ENCODE measurements at places on chromosomes 4 and X.
A peak's percentile ranks its signal among the peaks of the same experiment; 100 is the strongest.

- no peak for DNase-seq
Measured at GRCh38 chr4:76562161-76562560, 127.1 kb downstream of the SHROOM3 start.

DNA sequence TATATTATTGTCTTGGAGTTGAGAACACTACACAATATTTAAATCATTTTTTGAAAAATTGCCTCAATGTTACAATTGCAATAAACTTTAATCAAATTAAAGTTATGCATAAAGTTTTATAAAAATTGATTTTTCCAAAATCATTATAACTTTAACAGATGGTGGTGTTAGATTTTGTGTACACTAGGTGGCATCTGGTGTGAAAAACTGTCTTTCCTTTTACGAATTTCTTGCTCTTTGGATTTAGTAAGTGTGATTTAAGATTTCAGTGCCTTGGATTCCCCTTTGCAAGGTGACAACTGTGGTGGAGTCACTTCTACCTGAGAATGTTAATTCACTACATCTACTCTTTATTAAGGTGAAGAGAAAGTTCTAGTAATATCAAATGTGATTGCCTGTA, 91.6 kb downstream of the AREG start:
- DNase-seq = no peak

GRCh38 chr4:114320126-114320525, 278.5 kb upstream of the UGT8 start:
- no peak for DNase-seq

DNA sequence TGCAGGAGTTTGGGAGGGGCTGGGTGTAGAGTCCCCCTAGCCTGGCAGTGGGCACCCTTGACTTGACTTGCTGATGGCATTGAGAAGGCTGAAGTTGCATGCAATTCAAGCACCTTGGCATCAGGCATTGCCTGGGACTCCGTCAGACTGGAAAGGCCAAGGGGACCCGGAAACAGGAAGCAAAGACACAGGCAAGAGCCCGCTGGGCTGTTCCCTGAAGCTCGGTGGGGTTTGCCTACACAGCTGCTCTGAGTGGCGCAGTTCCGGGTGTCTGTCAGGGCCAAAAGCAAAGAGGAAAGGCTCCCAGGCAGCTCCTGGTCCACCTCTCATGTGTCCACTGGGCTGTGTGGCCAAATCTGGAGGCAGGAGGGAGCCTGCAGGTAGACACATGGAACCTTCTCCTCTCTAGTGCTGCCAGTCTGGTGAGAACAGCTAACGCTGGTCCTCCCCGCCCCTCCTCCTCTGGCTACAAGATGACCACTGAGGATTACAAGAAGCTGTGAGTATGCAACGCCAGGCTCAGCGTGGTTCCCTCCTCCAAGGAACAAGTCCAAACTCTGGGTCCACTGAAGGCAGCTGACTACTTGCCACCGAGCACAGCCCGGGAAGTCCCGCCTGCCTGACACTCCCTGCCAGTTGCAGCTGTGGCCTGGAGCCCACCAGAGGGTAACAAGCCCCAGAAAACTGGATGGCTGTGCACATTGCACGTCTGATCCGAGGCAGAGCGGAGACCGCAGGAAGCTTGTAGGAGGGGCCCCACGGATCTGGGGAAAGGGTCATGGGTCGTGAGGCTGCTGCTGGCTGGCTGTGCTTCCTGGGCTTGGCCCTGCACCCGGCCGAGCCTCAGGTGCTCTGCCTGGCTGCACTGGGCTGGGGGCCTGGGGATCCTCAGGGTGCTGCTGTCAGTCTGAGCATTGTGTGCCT, 20.1 kb downstream of the ZNF185 start:
- DNase-seq = no peak

DNA sequence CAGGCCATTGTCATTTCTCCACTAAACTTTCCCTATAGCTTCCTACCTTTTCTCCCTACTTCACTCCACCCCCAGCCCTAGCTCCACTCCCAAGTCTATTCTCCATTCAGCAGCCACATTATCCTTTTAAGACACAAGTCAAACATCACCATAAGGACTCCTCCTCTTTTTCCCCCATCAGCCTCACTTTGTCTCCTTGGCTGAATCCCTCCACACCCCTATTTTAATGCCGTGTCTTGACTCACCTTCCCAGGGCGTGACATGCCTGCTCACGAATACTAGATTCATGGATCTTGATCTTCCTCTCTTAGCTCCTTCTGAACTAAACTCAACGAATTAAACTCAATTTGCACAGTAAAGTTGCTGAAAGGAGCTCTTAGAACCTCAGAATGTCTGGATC, 281.9 kb downstream of the PTTG2 start:
- no peak for DNase-seq

DNA sequence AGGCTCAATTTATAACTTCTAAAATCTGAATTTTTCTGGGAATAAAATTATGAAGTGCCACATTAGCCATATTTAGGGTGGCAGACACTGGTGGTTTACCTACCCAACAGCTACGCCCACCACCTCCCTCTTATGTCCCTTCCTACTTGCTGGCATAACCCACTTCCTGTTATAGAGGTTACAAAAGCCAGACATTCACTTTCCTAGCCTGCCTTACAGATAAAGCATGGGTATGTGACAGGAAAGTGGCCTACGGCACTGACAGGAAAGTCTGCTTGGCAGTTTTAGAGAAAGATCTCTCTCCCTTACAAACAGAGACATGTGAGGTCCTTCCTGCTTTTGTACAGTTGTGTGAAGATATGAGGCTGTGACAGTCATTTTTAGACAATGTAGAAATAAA, 12.4 kb downstream of the DDX53 start:
- DNase-seq = peak; percentile 4

DNA sequence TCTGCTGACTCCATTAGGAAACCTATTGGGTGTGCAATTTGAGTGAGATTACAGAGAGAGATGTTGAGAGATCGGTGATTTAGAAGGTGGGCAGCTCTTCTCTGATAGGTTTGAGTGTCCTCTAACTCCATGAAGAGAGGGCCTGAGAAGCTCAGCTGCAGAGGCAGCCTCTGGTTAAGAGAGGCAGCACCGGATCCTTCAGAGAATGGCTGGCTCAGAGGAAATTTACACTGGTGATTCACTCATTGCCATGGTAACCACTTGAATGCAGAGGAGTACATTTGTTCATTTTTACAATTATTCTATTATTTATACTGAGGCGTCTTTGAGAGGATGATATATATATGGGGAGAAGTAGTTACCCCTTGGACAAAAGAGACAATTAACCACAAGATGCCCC, 171.7 kb downstream of the PDGFRA start:
- no peak for DNase-seq

- no peak for DNase-seq
Measured at GRCh38 chr4:30601070-30601865, 118.9 kb upstream of the PCDH7 start.

DNA sequence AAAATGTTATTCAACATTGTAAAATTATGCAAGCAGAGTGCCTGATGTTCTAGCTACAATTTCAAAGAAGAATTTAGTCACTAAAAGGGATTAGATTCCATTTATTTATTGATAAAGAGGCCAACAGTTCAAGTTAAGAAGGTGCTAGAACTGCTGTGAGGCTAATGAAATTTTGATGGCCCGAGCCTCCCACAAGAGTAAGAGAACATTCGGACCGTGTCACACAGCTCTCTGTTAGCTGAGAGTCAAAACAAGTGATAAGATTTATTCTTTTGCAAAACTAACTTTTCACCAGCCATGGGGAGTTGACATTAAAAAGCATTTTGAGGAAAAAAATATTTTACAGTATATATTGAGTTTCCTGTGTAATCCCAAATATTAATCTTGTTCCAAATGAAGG, 106.8 kb downstream of the TENM3 start:
- DNase-seq = no peak

GRCh38 chr4:171478181-171478580, 335.0 kb upstream of the GALNTL6 start:
- no peak for DNase-seq

DNA sequence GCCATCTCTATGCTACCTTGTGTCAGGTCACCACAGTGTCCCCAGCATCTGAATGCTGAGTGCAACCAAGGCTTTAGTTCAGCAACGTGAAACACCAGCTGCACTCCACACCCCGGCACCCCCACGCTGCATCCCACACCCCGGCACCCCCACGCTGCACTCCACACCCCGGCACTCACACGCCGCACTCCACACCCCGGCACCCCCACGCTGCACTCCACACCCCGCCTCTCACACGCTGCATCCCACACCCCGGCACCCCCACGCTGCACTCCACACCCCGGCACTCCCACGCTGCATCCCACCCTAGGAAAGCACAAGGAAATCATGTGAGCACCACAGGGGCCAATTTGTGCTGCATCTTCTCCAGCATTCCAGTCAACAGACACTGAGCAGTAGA, 199.8 kb upstream of the FRG1 start:
- DNase-seq = no peak

DNA sequence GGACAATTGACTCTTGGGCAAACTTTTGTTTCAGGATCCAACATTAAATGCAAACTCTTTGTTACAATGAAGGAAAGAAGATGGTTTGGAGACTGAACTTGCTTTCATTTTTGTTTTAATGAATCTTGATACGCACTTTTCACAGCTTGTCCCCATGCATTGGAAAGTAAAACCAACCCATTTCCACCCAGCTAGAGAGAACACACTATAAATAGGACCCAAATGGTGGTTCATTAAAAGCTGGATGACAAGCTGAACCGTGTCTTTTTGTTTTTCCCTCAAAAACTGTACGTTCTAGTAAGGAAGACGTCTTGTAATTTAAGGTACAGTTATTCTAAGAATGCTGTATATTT, 95.3 kb upstream of the EGFL6 start:
- no peak for DNase-seq

DNA sequence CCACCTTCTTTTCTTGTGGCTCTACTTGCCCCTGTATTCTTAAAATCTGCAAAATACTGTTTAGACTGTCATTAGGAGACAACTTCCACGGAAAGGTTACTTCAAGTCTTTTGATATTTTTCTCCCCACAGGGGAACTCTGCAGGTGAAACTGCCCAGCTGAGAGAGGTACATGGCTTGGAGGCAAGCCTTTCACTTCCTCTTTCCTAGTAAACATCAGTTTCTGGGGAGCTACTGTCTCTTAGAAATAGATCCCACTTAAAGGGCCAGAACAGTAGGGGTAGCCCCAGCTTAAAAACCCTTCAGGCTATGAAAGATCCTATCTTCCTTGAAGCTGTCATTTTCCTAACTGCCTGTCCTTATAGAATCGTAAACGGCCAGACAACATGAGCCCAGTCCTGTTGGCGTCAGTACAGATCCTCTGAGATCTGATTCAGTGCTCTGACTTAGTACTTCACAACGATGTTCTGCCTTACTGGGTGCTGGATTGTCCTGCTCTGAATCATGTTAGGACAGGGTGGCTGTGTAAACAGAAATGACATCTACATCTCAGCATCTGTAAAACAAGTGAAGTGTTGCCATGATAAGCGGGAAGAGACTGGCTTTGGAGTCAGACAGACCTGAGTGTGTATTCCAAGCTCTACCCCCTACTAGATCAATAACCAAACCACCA, 102.1 kb downstream of the ITIH6 start:
- no peak for DNase-seq

- no peak for DNase-seq
Measured at GRCh38 chr4:181682367-181683047, 560.7 kb upstream of the TENM3 start.

GRCh38 chr4:132863619-132864018, 285.5 kb upstream of the PCDH10 start:
- DNase-seq = no peak

- DNase-seq = no peak
Measured at GRCh38 chrX:130829526-130830515, 73.2 kb downstream of the ENOX2 start.

DNA sequence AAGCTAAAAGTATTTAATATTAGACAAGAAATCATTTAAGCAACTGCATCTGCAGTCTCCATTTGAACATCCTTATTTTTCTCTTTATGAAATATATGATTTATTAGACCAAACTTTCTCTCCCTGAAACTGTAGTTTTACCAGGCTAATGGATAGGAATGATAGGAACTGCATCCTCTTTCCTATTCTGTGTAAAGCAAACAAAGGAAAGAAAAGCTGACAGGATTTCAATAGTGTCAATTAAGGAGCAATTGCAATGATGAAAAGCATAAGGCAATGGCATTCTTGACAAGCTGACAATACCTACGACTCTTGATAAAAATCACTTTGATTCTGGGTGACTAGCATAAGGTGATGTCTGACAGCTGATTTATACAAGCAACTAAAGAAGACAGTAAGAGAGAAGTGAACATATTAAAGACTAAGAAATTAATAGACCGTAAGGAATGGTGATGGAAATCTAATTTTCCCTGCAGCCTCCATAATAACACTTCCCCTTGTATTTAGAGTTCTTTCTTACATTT, 502.5 kb downstream of the TECRL start:
- no peak for DNase-seq

DNA sequence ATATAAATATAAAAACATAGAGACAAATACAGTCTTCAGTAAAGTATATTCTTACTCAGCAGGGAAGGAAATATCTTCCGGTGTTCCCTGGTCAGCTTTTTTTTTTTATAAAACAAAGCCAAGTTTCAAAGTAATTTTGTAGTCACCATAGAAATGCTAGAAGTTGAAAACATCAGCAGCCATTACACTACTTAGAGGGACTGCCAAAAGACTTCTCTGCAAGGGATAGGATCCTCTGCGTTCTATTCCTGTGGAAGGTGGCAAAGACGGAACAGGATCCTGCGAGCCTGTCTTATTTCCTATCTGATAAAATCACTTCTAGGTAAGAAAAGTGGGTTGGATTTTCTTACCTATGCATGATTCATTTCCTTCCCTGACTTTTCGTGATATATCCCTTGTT, 19.4 kb downstream of the CLDN22 start:
- no peak for DNase-seq

DNA sequence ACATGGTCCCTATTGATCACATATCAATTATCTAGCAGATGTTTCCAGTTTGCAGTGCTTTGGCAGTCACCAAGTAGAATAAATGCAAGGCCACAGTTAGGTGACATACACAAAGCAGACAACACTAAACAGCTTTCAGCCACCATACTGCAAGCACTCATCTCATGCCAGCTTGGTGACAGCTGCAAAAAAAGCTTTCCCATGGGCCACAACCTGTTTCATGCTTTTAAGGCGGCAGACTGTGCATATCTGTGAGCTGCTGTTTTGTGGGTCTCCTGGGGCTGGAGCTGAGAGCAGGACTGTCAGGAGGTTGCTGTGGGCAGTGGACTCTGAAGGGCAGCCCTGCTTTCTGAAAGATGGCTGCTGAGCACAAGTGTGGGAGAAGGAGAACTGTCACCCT, 82.6 kb downstream of the FHDC1 start:
- no peak for DNase-seq

GRCh38 chrX:138777230-138777629, 65.7 kb upstream of the FGF13 start:
- DNase-seq = no peak

DNA sequence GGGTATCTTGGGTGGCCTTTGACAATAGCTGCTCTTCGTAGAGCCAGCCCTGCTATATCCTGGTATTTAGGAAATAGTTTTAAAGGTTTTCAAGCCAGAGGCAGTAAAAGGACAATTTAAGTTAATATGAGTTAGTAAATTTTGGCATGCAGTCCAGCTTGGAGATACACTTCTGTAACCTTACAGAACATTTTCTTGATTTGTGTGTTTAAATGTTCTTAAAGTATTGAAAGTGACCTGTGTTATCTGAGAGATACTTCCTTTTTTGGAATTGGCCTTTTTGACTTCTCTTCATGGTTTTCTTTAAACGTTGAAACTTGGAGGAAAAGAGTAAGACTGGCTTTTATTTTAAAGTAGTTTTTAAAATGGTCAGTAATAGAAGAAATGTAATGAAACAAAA, 25.5 kb downstream of the PDLIM5 start:
- DNase-seq = no peak

Data from activated CD4-positive, alpha-beta T cell treated with anti-CD3 and anti-CD28 coated beads, Interleukin-10, Interleukin-2, amounts not matched to agents 100 ng/mL and 50 ng/mL, durations not matched to agents 16 hours and 8 hours (primary cell).